ENCODE measurements at places on chromosomes 12 and 14.

DNA sequence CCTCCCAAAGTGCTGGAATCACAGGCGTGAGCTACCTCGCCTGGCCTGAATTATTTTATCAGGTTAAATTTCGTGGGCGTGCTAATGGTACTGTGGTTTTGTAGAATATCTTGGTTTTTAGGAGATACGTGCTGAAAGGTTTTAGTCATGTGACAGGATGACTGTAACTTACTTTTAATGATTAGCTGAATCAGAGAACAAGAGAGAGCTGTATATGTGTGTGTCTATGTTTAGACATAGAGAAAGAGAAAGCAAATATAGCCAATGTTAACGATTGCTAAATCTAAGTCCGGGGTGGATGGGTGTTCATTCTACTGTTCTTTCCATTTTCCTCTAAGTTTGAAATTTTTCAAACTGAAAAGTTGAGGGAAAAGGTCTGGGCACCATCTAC lies 9.2 kb upstream of the PNMA1 start:
- no peak for DNase-seq

- no peak for DNase-seq
These were observed 16.4 kb downstream of the FAM234B start for GRCh38 chr12:13060581-13060980.

DNA sequence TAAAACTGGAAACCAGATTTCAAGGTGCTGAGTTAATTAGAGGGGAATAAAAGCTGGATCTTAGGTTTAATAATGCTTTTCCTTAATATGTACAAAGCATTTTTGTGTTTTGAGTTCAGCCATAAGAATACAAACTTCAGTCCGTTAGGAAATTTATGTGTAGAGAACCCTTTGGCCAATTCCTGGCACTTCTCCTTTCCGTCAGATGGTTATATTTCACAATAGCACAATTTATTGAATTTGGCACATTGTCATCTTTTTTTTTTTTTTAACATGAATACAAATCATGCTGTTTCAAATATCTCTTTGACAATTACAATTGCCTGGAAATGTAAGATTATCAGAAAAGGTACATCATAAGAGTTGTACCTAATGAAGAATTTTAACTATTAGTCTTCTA lies 56.2 kb upstream of the DDHD1 start:
- DNase-seq: no peak

DNA sequence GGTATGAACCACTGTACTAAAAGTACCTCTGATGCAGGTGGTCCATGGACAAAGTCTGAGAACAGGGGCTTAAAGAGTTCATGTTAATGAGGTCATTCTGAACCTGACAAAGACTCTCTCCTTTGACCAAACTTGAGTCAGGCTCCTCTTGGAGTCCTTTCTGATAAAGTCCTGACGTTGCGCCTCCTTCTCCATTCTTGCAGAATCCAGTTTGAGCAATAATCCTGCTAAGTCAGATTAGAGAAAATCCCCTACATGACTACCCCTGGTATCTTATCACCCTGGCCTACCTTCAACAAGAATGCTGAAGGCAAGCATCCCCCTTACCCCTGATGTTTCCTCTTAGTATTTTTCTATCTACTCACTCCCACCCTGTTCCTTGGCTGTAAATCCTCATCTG lies 46.0 kb upstream of the ISM2 start:
- no peak for DNase-seq

DNA sequence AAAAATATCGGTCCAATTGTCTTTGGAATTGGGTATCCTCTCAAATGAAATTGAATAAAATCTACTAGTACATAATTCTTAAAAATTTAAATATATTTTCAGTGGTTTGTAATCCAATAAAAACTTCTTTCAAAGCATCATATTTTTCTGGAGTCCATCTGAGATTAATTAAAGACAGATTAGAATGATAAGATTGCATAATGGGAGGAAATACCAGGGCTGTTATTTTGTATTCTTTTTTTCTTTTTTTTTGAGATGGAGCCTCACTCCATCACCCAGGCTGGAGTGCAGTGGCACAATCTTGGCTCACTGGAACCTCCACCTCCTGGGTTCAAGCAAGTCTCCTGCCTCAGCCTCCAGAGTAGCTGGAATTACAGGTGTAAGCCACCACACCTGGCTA lies 103.8 kb downstream of the TMTC3 start:
- DNase-seq: no peak

- DNase-seq: no peak
These were observed 345.2 kb upstream of the SYT1 start for GRCh38 chr12:78519422-78519821.

GRCh38 chr14:61893371-61893940 lies 131.2 kb downstream of the SNAPC1 start:
- DNase-seq: no peak
